ENCODE measurements at places on chromosomes 2 and 18.

GRCh38 chr18:57026316-57026715, 120.6 kb upstream of the BOD1L2 start:
- DNase-seq = no peak

DNA sequence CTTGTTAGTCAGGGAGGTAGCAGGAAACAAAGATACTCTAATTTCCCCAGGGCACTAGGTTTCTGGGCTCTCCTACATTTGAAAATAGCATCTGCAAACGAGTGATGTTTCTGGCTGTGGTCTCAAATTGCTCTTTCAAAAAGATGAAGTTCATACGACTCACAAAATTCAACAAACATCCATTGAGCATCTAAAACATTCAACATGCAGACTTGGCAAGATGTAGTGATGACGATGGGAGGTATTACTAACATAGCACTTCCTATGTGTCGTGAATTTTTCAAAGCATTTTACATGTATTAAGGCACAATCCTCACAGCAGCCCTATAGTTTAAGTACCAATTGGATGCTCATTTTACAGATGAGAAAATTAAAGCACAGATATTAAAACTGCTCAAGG, 5.2 kb downstream of the CCBE1 start:
- no peak for DNase-seq

- no peak for DNase-seq
These were observed 64.9 kb downstream of the EVA1A start for GRCh38 chr2:75495862-75496261.

DNA sequence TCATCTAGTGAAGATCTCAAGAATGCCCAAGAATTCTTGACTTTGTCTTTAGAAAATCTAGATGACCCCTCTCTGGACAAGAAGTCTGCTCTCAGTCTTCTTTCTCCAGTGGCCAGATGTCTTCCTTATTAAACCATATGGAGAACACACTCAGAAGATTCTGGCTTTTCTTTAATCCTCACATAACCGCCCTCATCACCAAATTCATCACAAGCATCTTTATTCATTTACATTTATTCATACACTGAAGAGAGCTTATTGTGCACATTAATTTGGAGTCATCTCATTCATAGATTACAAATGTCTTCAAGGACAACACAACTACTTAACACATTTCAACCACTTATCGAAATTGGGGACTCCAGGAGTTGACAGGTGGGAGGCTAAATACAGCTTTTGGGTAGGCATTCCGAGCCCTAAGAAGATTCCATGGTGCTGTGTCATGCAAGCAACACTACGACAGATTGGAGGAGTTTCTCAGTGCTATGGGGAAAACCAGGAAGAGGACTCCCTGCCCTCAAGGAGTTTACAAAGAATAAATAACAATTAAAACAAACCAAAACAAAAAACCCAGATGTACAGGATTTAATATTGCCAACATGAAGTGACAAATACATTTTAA, 64.8 kb upstream of the LCLAT1 start:
- no peak for DNase-seq

DNA sequence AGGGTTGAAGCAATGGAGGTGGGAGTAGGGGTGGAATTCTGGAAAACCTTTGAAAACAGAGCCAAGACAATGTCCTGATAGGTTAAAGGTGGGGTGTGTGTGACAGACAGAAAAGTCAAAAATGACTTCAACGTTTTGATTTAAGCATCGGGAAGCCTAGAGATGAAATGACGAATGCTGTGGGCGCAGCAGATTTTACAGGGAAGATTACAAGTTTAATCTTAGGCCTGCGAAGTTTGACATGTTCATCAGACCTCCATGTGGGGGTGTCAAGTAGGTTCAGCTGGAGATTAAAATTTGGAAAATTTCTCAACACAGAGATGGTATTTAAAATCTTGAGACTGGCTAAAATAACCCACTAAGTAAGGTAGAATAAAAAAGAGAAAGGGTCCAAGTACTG, 453.3 kb downstream of the TXNL1 start:
- DNase-seq = no peak

- no peak for DNase-seq
These were observed 47.5 kb downstream of the SKA1 start for GRCh38 chr18:50422286-50422898.

GRCh38 chr2:132479155-132479554, 62.5 kb downstream of the GPR39 start:
- no peak for DNase-seq

DNA sequence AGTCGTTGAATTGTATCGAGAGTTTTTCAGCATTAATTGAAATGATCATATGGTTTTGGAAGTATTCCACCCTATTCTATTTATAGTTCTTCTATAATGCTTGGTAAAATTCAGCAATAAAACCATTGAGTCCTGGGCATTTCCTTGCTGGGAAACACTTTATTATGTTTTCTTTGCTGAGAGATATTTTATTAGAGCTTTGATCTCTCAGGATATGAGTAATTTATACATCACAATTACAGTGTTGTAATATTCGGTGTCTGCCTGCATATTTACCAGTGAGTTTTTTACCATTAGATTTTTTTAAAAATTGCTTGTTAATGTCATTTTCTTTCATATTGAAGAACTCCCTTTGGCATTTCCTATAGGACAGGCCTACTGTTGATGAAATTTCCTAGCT, 402.7 kb upstream of the FSIP2 start:
- DNase-seq = no peak

GRCh38 chr2:38713338-38713737, 37.8 kb downstream of the SRSF7 start:
- DNase-seq = no peak

GRCh38 chr2:65545837-65546805, 113.7 kb upstream of the SPRED2 start:
- DNase-seq = no peak

GRCh38 chr2:118490330-118490729, 357.1 kb downstream of the EN1 start:
- no peak for DNase-seq

- no peak for DNase-seq
These were observed 19.7 kb upstream of the DYNC2LI1 start for GRCh38 chr2:43754180-43754579.

GRCh38 chr2:168926621-168927386, 25.7 kb downstream of the G6PC2 start:
- DNase-seq = no peak

DNA sequence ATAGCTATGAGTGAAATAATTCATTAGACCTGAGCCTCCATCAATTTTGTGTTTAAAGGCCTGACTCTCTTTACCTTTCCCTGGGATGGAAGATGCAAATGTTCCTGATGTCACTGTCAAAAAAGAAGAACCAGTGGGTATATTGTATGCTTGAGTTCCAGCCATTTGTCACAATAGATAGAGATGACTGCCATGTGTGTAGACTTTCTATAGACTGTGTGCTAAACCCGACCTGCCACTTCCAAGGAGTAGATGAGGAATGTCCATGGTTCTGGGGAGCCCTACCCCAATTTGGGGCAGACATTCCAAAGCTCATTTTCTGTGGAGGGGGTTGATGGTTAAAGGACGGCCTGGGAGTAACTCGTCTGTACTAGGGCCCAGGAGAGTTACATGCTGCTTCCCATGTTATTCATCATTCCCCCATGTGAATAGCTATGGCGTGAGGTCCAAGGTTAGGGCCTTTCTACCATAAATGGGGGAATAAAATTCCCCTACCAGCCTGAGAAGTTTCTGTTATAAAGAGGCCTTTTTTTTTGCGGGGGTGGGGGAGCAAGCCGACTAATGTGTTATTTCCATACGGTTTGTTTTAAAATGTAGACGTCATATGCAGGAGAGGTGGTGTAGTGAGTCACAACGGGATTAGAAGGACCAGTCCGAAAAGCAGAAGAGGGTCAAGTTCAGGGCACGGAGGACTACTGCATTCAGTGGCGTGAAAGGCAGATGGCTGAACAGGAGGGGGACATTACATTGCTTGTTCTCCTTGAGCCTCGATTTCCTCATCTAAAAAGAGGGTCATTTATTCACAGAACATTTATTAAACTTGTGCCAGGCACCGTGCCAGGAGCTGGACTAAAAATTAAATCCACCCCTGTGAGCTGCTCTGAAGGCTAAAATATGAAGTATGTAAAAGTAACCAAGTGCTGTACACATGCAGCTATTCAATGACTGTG, 24.0 kb downstream of the IL1B start:
- no peak for DNase-seq

DNA sequence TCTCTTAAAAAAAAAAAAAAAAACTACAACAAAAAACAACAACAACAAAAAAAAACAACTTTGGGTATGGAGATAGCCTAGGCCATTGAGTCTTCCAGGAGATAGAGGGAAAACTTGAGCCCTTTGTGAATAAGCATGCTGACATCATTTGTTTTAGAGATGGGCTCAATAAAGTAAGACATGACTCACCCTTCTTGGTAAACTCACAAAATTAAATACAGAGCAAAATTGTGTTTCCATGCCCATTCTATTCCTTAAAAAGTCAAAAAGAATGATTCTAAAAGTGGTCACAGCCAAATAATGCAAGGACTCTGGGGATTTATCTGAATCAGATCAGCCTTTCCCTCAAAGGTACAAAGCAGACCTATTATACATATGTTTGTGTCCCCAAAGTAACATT, 117.4 kb downstream of the ETAA1 start:
- DNase-seq = no peak

DNA sequence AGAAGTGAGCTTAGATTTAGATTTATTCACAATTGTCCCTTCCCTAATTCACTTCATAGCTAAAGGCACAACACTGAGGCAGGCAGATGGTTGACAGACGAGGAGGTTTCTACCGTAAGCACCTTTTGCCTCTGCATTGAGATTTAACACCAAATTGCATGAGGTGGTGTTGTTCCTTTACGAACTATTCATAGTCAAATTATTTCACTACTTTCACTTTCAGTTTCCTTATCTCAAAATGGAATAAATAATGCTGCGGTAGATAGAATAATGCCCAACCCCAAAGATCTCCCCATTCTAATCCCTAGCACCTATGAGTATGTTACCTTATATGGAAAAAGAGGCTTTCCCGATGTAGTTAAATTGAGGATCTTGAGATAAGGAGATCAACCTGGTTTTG, 58.9 kb upstream of the LINC00305 start:
- DNase-seq = no peak

- DNase-seq = no peak
These were observed 27.5 kb downstream of the M1AP start for GRCh38 chr2:74620671-74621070.

- DNase-seq = no peak
These were observed 342.0 kb downstream of the HRH4 start for GRCh38 chr18:24802456-24802855.

All from NCI-H1417 treated with DMSO at 0.1 percent for 48 hours (cell line).